ENCODE measurements at places on chromosomes 11 and 22.
A peak's percentile ranks its signal among the peaks of the same experiment; 100 is the strongest.

- no peak for DNase-seq
Observed at GRCh38 chr11:69480547-69481392, 693 bp upstream of the LINC01488 start.

GRCh38 chr11:115623021-115623451, 118.8 kb upstream of the CADM1 start:
- DNase-seq: peak; percentile 95

DNA sequence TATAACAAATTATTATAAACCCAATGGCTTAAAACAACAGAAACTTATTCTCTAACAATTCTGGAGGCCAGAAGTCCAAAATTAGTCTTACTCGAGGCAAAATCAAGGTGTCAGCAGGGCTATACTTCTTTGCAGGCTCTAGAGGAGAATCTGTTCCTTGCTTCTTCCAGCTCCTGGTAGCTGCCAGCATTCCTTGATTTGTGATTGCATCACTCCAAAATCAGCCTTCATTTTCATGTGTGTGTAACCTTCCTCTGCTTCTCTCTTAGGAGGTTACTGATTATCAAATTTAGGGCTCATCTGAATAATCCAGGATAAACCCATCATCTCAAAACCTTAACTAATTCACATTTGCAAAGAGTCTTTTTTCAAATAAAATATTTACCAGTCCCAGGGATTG, 23.6 kb downstream of the GALNT18 start:
- no peak for DNase-seq

DNA sequence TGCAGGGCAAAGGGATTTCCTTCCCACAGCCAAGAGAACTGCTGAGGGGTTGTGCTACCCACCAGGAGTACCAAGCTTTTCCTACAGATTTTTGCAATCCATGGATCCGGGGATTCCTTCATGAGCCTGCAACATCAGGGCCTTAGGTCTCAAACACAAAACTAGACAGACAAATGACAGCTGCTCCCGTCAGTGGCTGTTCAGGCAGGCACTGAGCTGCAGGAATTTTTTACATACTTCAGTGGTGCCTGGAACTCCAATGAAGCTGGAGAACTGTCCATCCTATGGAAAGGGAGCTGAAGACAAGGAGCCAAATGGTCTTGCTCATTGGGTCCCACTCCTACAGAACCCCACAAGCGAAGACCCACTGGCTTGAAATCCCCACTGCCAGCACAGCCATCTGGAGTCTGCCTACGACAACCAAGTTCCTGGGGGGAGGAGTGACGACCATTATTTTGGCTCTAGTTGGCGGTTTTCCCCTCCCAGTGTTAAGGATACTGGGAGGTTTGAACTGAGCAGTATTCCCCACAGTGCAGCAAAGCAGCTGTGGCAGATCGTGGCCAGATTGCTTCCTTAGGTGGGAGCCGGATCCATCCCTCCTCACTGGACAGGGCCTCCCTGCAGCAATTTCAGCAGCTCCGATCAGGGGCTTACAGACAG, 157.7 kb upstream of the TMEM45B start:
- no peak for DNase-seq

DNA sequence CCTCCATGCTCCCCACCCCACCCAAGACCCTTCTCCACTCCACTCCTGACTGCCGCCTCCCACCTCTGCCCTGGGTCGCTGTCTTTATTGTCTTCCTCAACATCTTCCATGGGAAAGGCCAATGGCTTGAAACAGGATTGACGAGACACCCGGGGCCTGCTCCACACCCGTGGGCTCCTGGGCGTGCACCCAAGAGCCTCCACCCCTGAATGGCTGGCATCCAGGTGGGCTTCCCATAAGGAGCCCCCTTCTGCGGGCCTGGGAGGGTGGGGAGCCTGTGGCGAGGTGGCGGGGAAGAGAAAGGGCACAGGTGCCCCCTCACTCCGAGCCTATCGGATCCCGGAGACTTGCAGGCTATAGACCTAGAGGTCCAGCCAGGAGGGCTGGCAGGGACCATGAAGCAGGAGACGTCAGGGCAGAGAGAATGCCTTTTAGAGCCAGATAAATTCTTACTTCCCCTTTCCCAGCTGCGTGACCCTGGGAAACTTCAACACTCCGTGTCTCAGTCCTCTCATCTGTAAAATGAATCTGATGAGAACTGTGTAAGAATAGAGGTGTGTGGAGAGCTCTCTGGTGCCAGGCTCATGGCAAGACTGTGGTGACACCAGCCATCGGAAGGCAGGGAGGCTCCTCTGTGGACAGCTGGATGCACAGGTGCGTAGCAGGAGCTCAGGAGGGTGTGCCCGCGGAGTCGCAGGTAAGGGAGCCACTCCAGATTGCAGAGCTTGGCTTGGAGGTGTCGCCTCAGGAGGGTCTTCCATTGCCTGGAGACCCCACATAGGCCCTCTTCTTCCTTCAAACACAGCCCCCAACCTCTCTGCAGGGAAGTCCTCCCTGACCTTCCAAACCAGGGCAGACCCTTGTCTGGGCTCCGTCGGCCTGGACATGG, 53.9 kb downstream of the SMIM38 start:
- DNase-seq: no peak

GRCh38 chr11:112229746-112230433, 3.7 kb downstream of the PTS start:
- peak; percentile 88 for DNase-seq

GRCh38 chr11:34599406-34599945, 21.4 kb upstream of the EHF start:
- DNase-seq: peak; percentile 67

GRCh38 chr11:123386796-123387510, 43.1 kb upstream of the GRAMD1B start:
- DNase-seq: peak; percentile 48

DNA sequence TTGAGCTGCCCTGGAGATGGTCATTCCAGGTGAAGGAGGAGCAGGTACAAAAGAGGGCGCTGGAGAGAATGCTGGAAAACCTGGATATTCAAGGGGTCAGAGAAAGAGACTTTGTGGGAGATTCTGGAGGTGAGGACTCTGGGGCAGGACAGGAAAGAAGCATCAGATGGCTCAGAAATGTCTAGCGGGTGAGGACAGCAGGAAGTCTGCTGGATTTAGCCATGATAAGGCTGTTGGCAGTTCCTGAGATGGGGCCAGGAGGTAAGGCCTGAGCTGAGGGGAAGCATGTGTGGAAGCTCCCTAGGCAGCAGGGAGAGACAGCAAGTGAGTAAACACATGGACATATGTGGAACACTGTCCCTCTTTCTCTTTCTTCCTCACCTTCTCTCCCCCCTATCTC, 1.5 kb downstream of the UPB1 start:
- no peak for DNase-seq

DNA sequence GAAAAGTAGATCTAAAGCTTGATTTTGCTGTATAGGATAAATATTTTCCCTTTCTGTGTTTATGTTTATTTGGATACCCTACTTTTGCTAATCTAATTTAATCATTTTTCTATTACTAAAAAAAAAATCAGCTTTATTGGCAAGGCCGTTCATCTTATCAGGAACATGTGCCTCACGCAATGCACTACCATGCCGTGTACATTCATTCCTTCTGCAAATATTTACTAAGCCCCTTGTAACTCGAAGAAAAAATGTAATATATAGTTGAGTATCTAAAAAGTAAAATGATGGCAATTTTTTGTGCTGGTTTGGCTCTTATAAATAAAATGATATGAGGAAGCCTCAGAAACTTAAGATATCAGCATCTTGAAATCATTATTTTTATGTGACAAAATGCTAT, 8.9 kb downstream of the UVRAG start:
- no peak for DNase-seq

DNA sequence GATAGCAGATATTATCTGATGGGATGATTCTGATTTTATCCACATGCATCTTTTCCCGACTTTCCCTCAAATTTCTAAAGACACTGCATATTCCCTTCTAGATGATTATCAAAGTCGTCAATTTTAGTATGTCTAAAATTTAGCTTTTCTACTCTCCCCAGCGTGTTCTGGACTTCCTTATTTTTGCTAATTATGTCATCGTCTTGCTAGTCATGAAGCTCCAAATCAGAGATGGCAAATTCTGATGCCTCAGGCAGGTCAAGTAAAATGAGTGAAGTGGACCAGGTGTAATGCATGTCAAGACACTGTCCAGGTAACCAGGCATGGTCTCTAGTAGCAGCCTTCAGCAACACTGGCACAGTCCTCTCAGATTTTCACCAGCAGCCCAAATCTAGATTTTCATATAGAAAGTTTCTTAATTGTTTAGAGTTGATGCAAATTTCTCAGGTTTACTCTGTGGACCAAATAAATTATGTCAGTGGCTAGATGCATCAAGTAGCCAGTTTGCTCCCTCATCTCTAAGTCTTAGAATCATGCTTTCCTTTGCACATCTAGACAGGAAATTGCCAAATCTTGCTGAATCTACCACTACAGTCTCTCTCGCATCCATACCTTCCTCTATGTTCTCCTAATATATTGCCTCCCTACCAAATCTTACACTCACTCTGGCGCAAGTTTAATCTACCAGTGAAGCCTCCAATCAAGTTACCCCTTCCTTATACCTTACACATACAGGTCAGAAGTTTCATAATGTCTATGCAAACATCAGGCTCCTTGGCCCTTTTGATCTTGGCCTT, 10.6 kb downstream of the HSD17B12 start:
- no peak for DNase-seq

- DNase-seq: peak; percentile 16
Observed at GRCh38 chr11:75525433-75526191, at the start of gene GDPD5. GDPD5 (minus strand) TSS chr11:75525941; CDS start chr11:75477735, 48,206 bp downstream.

DNA sequence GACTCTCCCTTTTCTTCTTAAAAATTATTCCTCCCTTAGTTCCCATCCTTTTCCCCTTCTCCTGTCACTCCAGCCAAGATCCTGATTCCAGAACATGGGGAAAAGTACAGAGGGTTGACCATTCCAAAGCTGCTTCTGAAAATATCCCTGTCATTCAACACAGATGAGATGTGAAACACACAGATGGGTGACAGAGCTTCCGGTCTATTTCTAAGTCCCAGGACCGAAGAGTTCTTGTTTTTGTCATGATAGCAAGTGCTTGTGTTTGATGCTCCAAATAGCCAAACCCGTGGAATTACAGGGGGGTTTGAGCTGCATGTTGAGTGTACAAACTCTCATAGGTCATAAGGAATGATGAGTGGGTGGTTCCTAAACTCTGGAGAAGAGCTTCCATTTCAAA, 57.9 kb downstream of the PARVA start:
- DNase-seq: no peak

- no peak for DNase-seq
Observed at GRCh38 chr22:26822313-26822712, 164.9 kb downstream of the MIAT start.

GRCh38 chr11:73851046-73851764, 25.4 kb downstream of the COA4 start:
- DNase-seq: no peak

DNA sequence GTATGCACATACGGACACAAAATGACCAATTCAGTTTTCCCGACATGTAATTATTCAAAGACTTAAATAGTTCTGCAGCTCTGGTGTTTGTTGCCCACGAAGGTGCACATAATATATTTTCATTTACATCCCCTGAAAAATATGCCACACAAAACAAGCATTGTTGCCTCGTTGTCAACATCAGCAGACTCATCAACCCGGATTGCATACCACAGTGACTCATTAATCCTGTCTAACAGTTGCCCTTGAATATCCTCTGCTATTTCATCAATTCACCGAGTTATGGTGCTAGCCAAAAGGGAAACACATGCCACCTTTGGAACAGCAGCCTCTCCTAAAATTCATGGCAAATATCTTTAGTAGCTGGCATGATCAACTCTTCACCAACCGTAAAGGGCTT, 582.2 kb downstream of the LRRC4C start:
- no peak for DNase-seq

DNA sequence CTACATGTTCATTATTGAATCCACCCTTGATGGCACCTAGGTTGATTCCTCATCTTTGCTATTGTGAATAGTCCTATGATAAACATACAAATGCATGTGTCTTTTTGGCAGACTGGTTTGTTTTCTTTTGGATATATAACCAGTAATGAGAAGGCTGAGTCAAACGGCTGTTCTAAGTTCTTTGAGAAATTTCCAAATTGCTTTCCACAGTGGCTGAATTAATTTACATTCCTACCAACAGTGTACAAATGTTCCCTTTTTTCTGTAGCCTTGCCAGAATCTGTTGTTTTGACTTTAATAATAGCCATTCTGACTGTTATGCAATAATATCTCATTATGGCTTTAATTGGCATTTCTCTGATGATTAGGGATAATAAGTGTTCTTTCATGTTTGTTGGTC, 184.9 kb downstream of the CASP12 start:
- DNase-seq: no peak

DNA sequence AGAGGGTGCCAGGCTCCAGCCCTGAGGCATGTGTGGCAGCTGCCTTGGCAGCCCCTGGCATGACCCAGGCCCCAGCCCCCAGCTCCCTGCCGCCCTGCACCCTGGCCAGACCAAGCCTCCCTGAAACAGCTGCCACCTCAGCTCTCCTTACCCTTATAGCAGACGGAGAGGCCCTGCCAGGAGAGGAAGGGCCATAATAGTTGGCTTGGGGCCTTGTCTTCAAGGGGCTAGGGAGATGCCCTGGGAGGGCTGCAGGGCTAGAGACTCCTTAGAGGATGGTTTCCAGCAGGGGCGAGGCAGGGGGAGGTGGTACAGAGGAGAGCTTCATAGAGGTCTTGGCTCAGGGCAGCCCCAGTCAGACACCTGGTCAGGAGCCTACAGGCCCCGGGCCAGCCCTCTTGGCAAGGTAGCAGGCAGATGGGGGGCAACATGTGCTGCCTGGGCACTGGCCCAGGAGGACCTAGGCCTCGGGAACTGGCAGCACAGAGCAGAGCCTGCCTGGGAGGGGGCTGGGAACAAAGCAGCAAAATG, 13.0 kb downstream of the SMTN start:
- no peak for DNase-seq

GRCh38 chr22:17063411-17064106, 21.2 kb upstream of the IL17RA start:
- no peak for DNase-seq

DNA sequence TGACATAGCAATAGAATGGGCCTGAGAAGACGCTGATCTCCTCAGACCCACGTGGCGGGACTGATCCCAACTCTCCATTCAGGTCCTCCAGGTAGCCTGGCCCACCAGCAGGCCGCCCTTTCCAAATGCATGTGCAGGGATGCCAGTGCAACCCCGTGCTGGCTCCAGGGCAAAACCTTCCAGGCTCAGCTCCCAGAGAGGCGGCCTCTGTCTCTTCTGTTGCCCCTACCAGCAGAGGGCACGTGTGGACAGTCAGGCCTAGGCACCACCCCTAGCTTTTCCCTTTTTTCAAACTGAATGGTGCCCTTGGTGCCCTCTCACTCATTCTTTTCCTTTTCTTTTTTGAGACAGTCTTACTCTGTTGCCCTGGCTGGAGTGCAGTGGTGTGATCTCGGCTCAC, 121.7 kb downstream of the OSBP2 start:
- DNase-seq: no peak
